Foreskin keratinocyte (primary cell): ENCODE measurements at places on chromosomes 6 and 20.

GRCh38 chr6:169702840-169703246 lies 917 bp downstream of the C6orf120 start:
- DNase-seq, result no peak

GRCh38 chr6:157428427-157429202 lies 47.6 kb downstream of the ZDHHC14 start:
- peak; percentile 84 for DNase-seq

DNA sequence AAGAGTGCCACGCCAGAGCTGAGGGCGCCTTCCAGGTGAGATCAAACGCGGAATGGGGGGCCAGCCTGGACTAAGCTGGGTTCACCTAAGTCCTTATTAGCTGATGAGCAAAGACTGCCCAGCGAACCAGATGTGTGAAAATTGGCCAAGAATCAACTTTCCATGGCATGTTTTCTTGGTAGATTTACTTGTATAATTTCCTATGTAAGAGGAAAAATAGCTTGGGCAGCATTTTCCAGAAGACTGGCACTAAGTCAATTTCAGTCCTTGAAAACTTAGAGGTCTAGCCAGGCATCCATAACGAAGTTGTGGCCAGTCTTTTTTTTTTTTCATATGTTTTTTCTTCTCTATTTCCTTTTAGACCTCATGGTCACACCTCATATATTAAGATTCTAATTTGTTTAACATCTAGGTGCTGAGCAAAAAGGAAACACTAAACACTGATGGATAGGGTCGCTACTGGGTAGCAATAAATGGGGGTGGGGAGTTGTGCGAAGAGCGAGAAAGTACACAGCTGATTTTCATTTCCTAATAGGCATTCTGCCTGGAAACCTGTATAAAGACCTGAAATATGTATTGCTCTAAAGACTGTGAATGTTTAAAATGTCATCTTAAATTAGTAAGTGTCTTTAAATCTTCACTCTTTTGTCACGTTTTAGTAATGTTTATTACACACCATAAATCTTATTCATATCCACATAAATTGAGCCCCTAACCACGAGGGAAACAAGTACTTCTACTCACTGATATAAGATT lies 188.8 kb downstream of the CD83 start:
- no peak for DNase-seq

DNA sequence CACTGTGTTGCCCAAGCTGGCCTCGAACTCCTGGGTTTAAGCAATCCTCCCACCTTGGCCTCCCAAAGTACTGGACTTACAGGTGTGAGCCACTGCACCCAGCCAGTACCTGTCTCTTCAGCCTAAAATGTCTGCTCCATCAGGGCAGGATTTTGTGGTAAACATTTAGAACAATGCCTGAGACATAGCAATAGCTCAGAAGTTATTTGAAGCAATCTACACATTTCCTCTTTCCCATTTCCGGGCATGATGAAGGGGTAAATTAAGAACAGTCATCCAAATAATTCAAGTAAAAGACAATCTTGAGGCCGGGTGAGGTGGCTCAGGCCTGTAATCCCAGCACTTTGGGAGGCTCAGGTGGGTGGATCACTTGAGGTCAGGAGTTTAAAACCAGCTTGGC lies 69.0 kb upstream of the ZNF217 start:
- DNase-seq, result no peak

GRCh38 chr6:82208913-82209312 lies 38.6 kb downstream of the IBTK start:
- DNase-seq, result no peak
